ENCODE measurements at places on chromosomes 16 and 17.

- DNase-seq, result no peak
These were observed 96.9 kb downstream of the C16orf78 start for GRCh38 chr16:49470513-49470991.

DNA sequence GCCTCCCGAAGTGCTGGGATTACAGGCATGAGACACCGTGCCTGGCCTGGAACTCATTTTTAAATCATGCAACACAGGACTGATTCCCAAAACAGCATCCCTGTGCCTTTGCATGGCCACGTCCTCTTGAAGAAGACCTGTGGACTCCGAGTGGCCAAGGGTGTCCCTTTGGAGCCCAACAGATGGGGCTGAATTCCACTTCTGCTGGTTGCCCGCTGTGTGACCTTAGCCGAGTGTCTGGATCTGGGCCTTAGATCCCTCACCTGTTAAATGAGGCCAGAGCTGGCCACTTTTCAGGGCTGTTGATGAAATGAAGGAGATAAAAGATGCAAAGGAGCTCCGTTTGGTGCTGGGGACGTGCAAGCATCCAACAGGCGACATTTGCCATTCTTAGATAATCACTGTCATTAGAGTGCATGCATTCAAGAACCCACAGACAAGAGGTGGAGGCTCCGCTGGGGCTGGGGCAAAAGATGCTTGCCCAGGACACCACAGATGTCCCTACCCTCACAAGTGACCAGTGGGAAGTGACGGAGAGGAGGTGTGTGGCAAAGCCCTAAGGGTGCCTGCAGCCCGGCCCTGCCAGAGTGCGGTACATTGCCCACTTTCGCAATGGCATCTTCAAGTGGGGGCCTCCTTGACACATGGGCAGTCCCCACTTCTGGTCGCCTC, 354.1 kb upstream of the TNRC6C start:
- no peak for DNase-seq

DNA sequence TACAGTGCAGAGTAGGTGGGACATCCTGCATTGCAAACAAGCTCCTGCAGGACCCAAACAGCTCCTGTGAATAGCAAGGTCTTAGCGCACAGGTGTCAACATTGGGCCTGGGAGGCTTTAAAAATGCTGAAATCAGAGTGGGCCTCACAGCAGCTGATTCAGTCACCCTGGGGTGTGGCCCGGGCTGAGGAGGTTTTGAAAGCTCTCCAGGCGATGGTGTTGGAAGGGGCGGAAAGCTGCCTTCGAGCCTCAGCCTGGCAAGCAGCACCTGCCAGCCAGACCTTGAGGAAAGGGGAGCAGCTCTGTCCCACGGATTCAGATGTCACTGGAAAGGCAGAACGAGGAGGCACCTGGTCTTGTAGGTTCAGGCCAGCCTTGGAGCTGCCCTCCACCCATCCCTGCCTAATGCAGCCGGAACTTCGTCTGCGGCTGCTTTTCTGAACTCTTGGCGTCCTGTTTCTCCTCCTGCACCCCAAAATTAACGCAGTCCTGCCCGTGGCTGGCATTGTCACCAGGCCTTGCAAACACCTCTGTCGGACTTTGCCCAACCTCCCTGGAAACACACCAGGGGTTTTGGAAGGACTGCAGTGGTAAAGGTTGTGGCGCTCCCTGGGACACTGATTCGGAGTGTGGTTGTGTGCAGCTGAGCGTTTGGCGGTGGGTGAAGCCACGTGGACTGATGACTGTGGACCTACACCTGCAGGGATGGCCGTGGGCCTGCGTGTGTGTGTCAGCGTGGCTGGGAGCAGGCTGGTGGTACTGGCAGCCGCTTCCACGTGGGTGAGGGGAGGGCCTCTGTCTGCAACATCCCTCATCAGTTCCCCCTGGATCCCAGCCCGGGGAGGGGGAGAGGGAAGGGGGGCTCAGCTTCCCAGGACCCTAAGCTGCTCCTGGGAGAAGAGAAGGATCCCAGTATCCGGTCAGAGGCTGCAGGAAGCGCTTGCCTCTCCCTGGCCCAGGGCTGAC, 3.4 kb downstream of the NECAB2 start:
- no peak for DNase-seq

- no peak for DNase-seq
These were observed 1.0 kb downstream of the KRTAP2-2 start for GRCh38 chr17:41054025-41054424.

DNA sequence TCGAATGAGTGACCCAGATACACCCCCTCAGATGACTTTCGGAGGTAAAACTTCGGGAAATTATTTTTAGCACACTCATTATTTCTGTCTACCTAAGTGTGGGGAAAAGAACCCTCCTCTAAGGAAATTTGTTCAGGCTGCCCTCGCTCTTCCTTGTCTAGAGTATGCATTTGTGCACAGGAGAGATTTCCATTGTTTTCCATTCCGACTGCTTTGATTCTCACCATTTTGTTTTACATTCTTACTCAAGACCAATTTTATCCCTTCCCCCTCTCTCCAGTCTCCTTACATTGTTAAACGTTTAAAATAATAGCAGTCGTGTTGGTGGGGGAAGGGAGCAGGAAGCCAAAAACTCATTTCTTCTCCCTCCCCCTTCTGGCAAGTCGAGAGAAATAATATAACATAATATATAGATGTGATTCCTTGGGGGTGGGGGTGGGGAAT, 1.5 kb upstream of the CHD3 start:
- DNase-seq, result no peak

- DNase-seq, result no peak
These were observed 49.9 kb downstream of the NT5M start for GRCh38 chr17:17352836-17353624.

DNA sequence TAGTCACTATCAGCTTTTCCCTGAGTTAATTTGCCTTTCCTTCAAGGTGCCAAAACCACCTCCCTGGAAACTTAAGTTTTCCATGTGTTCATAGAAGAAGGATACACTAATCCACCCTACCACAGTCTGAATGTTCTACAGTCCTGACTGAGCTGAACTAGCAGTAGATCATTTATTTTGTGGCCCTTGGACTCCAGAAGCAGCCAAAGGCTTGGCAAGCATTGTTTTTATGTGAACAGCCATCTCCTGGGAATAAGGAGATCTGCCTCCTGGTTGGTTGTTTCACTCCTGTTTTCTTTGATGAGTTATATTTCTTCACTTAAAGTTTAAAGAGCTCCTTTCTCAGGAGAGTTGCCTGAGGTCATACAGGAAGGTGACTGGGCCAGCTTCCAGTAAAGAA, 634.6 kb upstream of the SOX9 start:
- DNase-seq, result no peak

DNA sequence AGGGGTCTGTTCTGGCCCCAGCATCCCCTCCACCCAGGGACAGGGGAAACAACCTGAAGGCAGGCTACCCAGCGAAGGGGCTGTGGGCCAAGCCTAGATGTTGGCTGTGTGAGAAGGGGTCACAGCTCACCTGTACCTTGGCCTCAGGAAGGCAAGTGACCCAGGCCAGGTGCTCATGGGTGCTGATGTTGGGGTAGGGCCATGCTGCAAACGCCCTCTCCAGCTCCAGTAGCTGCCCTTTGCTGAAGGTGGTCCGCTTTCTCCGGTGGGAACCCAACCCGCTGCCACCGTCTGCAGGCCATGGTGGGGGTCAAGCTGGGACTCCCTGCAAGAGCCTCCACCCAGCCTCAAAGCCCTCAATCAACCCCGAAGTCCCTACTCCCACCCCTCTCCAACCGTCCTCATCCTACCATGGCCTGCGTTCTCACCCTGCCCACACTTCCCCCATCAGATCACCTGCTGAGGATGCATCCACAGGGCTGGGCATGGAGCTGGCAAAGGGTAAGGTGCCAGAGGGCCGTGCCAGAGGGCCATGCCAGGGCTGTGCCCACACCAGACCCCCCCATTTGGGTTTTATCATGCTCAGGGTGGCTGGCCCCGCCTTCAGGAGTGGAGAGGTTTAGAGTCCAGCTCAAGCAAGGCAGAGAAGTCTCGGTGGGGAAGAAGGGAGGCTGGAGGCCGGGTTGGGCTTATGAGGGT, at the start of gene SEBOX:
Gene SEBOX (minus strand): TSS at position 535 of the 699 bp plus-strand sequence. CDS start 48 bp downstream, at position 487.
- DNase-seq, result no peak

DNA sequence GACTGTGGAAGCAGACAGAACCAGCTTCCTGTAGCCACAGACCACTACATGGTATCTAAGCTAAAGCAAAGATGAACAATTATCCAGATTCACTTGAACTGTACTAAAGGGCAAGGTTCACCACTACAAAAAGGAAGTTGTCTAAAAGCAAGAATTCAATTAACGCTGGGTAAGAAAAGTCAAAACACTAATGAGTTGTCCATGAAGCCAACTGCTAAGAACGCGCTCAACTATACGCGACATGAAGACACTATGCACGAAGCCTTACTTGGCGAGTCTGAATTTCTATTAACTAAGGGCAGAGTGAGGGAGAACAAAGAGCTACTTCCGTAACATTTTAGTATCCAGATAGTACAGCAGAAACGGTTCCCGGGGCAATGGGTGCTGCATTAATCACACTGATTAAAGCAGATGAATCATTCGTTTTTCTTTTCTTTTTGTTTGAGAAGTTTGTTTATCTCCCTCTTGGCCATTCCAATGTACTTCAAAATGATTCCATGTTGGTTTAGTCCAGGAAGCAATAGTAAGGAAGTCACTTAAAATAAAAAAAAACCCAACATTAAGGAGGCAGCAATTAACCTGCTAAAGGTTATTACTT, 2.8 kb upstream of the RPS15A start:
- DNase-seq, result no peak

DNA sequence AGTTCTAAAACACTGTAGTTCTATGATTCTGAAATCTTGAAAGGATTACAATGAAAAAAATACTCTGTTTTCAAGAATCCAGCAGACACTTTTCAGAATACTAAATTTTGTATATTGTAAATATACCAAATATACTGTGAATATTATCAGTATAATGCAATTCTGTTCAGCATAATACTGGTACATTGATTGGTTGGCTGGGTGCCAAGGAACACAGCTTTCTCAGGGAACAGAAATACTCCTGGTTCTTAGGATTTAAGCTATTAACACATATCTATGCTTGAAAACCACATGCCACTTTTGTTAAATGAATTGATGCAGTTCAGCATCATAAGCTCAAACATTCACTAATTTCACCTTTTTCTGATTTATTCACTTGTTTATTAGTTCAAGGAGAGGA, 2.5 kb upstream of the GINS3 start:
- no peak for DNase-seq

DNA sequence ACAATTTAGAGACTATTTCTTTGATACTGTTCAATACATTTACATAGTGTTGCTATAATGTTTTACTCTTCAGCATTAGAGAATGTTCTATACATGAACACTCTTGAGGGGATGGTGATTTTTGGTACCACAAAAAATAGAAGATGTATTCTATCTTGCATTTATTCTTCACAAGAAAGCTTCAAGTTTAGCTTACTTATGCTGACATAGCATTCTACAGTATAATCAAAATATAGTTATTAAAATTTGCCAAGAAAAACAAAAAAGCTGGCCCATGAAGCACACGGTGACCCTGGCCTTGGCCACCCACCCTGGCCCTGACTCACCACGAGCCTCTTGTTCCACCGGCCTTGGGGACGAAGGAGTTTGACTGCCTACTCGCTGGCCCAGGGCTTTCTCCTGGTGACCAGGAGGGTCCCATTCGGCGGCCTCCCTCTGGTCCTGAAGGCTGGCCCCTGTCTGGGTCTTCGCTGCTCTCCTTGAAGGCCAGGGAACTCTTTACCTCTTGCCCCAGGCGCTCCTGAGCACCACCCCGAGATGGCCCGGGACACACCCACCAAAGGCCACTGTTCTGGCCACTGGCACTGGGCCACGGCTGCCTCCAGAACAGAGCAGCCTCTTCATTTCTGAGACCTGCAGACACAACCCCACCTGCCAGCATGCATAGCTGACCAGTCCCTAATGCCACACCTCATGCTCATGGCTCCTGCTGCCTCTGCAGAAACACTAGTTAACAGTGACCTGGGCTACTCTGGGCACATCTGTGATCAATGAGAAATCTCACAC, 22.5 kb upstream of the ICAM2 start:
- no peak for DNase-seq

GRCh38 chr17:50209133-50209471, 7.7 kb upstream of the COL1A1 start:
- DNase-seq, result no peak

GRCh38 chr17:17320188-17320910, 17.2 kb downstream of the NT5M start:
- no peak for DNase-seq

DNA sequence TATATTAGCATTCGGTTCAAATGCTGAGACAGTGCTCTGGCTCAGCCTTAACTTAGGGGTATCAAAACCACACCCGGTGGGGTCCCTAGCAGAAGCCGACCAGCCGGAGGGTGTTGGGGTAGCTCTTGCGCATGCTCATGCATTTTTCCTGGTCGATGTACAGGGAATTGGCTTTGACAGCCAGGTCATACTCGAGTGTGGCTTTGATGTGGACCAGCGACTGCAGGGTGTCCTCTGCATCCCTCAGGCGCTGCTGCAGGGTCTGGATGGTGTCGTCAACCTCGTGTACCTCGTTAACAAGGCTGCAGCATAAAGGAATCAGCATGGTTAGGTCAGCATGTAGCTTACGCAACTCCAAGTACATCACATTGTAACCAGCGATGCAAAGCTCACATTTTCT, 37.5 kb downstream of the TEKT3 start:
- DNase-seq, result no peak

DNA sequence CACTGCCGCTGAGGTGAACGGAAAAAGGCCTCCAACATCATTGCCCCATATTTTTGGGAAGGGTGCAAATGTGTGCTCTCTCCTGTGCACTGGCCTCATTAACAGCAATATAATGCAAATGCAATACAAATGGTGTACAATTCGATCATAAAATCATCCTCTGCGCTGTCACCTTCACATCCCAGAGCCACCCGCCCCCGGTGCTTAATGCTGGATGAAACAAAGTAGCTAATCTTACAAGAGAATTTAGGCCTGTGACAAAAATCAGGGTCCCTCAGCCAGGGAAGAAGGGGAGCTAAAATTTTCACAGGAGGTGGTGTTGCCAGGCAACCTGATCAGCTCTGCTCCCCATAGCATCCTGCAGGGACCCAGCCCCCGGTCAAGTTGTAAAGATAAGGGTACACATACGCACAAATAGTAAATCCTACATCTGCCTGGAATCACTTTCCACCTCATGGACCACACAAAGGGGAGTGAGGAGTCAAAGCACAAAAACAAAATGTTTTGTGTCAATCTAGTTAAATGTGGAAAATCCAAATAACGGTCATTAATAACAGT, 3.0 kb downstream of the TBC1D16 start:
- DNase-seq, result no peak

DNA sequence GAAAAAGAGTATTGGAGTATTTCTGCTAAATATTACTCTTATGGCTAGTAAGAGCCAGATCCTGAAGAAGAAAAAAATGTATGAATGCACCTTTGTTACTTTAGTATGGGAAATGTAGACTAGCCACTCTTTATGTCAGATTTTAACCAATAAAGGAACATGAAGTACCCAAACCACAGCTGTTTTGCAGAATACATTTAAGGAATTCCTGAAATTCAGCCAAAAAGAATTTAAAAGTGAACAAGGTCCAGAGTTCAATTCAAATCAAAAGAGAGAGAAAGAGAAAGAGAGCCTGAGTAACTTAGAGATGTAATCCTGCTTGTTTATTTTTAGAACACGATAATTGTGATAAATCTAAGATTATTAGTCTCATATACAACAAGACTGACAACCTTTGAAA, 1.2 kb downstream of the KCNJ16 start:
- no peak for DNase-seq
